Stimulated activated CD4-positive, alpha-beta T cell treated with anti-CD3 and anti-CD28 coated beads, Interleukin-2, amount 100 ng/mL, for 24 hours (primary cell): ENCODE measurements at places on chromosomes 16 and 17.

- no peak for DNase-seq
Measured at GRCh38 chr16:5875416-5875815, 777.8 kb upstream of the EEF2KMT start.

DNA sequence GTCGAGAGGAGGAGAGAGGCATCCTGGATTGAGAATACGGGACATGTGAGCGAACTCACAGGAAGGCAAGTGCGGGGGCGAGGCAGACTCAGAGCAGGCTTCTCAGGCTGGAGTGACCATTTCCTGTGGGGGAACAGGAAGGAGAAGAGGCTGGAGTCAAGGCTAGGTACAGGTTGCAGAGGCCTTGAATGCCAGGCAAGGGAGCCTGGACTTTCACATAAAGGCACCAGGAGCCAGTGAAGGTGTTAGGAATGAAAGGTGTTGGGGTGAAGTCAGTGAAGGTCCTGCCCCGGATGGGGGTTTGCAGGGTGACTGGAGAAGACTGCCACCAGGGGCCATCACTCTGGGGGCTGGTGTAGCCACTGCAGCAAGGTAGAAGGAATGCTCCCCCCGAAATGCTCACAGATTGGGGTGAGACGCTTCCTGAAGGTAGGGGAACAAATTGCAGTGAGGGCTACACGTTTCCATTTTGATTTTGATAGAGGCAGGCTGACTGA is 5.3 kb upstream of the GPRC5C start:
- DNase-seq: no peak

DNA sequence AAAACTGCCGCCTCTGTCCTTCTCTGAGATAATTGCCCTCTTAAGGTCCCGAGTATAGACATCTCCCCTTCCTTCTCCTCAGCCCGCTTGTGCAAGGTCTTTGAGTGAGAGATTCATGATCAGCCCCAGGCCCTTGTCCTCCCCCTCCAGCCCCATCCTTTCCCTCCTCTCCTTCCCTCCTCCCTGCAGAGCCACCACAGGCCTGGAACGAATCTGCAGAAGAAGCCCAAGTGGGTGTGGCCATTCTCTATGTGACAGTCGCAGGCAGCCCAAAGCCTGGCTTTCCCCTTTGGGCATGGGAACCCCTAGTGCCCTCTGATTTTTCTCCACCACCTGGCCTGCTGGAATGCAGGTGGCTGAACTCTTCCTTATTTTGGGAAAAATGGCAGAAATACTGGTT is 7.2 kb upstream of the NDRG4 start:
- DNase-seq: no peak

DNA sequence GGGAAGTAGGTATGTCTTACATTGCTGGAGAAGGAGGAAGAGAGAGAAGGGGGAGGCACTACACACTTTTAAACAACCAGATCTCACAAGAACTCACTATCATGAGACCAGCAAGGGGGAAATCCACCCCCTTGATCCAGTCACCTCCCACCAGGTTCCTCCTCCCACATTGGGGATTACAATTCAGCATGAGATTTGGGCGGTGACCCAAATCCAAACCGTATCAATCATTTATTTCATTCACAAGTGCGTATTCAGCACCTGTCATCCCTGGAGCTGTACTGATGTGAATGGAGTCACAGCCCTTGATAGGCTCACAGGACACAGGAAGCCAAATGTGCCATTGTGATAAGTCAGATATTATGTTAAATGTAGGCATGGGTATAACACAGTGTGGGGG is 228.3 kb upstream of the HSBP1 start:
- no peak for DNase-seq

GRCh38 chr17:50090971-50091917 is 3.9 kb upstream of the PDK2 start:
- DNase-seq: no peak

DNA sequence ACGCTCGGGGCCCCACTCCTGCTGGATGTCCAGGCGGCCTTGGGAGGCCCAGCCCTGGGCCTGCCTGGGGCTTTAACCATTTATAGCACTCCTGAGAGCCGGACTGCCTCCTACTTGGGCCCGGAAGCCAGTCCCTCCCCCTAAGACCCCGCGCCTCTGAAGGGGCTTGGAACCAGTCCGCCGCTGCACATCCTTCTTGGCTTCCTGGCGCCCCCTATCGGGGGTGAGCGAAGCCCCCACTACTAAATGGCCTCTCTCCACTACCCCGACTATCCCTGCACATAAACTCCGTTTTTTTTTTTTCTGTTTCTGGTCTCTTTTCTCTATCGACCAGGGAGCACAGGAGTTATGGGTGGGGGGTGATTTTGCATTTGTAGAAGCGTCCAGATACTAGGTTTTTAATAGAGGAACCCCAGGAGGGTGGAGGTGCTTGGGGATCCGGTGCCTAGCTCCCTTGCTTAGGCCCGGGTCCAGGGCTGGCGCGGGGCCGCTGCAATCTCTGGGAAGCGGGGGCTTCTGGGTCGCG is 633 bp upstream of the NOL3 start:
- peak; percentile 58 for DNase-seq

- no peak for DNase-seq
Measured at GRCh38 chr16:79411805-79412204, 188.7 kb downstream of the MAF start.
